Glomerular endothelial cell (primary cell): ENCODE measurements at places on chromosomes 4 and X. TPM values are rescaled to one million over a fixed set of nuclear protein-coding genes. Genes with fewer than 3 reads are reported as not detected.
A peak's percentile ranks its signal among the peaks of the same experiment; 100 is the strongest.

DNA sequence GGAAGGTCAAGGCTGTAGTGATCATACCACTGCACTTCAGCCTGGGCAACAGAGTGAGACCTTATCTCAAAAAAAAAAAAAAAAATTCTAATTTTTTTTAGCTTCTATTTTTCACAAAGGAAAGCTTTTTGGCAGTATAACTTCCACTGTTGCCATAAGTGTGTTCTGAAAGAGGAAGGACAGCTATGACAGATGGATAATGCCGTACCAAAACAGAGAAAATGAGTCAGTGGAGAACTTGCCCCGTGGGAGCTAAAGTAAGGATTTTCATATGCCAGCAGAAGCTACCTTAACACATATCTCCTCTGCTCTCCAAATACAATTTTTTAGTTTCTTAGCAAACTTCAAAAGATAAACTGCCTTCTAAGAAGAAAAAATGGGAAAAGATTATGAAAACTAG lies 43.7 kb downstream of the RPS3A start:
- DNase-seq, result no peak

GRCh38 chrX:154489182-154489581 lies 1.2 kb downstream of the SLC10A3 start:
- no peak for DNase-seq

DNA sequence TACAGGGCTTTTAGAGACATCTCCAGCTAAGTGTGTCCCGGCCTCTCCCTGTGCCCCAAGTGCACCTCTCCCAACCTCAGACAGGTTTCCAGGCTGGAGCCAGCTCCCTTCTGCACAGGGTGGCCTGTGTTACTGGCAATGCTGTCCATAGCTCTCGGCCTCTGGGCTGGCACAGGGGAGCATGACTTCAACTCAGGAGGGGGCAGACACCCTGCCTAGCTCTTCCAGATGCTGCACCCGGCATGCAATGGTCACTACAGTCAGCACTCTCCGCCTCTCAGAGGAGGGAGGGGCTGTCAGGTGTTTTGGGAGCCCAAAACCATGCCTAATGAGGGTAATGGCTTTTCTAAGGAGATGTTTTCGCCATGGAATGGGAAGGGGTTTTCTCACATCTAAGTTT lies 2.4 kb upstream of the IRAK1 start:
- no peak for DNase-seq

Gene UGT2B11
- total RNA-seq, result not detected in 2 replicates

Gene TRIML1
- 0.48 and 0.70 TPM in 2 replicates for total RNA-seq

DNA sequence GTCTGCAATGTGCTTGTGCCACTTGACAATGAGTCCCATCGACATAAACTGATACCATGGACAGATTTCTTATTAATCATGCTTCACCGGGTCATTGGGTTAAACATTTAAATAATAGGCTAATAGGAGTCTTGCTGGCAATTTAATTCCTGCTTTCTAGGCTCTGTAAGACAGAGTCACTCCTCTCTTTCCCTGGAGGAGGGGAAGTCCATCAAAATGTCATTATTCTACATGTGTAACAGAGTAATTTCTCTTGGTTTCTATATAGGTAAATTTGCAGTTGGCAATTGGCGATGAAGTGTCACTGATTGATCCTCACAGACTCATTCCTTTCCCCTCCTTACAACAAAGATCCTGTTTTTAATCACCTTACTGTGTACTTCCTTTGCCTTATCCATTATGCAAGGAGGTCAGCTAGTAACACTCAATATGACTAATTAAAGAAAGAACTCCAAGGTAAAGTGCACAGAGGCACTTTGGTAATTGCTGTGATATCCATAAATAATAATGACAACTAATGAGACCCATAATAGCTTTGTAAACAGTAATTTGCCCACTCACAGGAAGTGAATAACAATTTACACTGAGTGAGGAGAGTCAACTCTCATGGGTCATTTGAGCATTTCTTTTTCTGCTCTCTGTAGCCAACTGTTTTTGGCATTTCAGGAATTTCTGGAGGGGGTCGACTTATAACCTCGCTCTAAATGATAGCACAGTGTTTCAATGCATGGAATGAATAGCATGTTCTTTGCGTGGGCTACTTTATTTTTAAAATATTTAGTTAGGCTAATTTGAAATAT lies 184.0 kb downstream of the UGT8 start:
- DNase-seq, result no peak

DNA sequence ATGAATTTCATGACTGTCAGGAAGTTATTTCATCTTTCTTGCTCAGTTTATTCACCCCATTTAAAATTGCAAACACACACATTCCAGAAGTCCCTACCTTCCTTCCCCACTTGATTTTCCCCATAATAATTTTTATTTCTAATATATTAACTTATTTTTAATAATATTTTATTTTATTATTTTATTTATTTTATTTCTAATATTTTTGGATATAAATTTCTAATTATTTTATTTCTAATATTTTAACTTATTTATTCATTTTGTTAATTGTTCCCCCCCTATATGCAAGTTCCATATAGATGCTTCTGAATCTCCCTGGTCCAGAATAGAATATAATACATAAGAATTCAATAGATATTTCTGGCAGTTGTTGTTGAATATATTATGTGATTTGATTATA lies 293.7 kb upstream of the CPEB2 start:
- no peak for DNase-seq

- DNase-seq, result no peak
Measured at GRCh38 chr4:171896426-171896825, 83.2 kb downstream of the GALNTL6 start.

- DNase-seq, result no peak
Measured at GRCh38 chr4:146930673-146931072, 15.0 kb downstream of the TTC29 start.

DNA sequence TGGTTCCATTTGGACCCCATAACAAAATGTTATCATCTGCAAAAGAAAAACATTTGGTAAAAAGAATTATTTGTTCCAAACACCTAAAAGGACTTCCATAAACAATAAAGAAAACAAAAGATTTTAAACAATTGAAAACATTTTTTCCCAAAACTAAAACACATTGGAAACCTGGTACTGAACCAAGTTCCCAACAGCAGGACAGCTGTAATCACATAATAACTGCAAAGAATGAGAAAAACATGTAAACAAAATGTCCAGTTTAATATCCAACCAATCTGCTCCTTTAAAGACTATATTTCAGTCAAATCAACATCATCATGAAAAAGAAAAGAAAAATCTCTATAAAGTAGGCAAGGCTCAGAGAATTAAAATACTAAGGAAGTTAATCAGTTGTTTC lies 36.3 kb downstream of the PRDM5 start:
- DNase-seq, result no peak

DNA sequence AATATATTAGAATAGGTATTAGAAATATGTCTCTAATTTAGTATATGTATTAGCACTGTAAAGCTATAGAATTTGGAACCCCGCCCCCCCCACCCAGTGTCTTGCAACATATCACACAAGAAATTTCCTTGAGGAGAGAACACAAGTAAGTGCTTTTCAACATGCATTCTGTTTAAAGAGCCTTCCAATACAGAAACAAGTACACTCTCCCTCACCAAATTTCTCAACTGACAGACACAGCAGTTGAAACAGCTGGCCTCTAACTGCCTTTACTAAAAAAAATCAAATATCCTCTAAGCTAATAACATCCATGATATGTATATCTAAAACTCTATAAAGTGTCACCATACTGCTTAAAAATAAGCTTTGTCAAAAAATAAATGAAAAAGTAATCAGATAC lies 12.4 kb downstream of the CAMK2D start:
- DNase-seq, result no peak

Gene MPP1
- 32.9 and 39.2 TPM in 2 replicates for total RNA-seq

DNA sequence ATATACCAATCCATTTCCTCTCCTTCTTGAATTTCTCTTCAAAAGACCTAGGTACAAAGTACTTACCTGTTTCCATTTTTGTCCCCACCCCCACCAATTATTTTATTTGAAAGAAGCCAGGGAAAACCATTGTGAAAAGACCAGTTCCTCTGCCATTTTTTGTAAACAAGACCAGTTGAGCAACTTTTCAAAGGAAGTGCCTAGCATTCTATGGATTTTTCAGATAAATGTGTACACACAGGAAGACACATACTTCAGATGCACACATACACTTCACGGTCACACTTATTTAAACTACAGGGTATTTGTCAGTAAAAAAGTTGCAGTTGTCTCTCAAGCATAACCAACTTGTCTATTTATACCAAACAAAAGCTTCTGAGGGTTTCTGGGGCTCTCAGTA lies 587.2 kb upstream of the KLHL4 start:
- no peak for DNase-seq

Gene HMX1
- not detected in 2 replicates for total RNA-seq

DNA sequence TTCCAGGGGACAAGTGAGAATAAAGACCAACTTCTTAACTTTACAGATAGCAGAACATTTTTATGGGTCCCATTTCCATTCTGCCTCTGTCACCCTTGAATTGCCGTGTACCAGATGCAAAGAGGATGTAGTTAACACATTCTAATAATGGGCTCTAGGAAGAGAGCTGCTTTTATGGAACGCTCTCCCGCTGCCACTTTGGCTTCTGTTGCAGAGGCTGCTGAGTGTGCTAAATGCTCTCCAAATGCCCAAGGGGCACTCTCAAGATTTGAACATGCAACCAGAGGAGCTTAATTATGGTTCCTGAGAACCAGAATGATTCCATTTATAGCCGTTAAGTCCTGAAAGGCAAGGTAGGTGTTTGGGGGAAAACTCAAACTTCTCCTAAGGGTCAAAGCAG lies 28.1 kb upstream of the GPC3 start:
- no peak for DNase-seq

DNA sequence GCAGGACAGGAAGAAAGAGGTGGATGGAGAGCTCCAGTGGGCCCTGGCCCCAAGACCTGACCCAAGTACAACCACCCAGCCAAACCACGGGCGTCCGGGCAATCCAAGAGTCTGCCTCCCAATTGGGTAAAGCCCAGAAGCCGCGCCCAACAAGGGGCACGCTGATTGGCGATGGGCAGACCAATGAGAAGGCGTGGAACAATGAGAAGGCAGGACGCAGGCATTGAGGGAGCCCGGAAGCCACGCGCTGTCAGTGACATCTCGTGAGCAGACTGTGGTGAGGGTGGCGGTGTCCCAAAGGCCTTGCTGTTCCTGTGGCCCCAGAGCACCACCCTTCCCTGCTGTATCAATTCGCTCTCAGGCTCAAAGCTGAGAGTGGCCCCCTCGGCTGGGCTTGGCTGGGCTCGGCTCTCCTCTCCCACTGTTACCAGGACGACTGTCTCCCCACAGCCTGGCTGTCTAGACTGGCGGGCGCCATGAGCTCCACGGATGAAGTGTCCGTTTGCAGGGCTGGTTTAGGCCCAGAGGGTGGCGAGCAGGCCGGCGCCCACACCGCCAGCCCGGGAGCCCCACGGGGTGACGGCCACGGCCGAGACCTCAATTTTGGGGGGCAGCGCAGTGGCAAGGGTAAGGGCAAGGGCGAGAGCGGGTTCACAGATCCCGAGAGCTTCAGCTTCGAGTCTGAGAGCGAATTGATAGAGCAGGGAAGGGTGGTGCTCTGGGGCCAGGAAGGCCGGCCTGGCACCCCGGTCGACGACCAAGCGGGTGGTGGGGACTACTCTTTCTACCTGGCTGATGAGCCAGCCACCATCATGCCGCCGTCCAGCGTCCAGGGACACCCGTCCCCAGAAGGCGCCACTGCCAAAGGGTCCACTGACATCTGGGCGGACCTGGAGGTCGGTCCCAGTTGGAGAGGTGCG lies at the start of gene LOC101059915:
Gene LOC101059915 (plus strand): TSS at position 219 of the 920 bp plus-strand sequence.
- DNase-seq, result no peak

GRCh38 chr4:84690481-84690880 lies 107.6 kb downstream of the CDS1 start:
- no peak for DNase-seq

Gene CYSLTR1
- 0.19 and 0.64 TPM in 2 replicates for total RNA-seq

Gene MEPE
- not detected in 2 replicates for total RNA-seq

Gene NAP1L3
- 0.82 and 0.87 TPM in 2 replicates for total RNA-seq

Gene CXCL8
- 322 and 354 TPM in 2 replicates for total RNA-seq

Gene ENPP6
- total RNA-seq, result 0.76 TPM in 1 of 2 replicates, not detected in the other

DNA sequence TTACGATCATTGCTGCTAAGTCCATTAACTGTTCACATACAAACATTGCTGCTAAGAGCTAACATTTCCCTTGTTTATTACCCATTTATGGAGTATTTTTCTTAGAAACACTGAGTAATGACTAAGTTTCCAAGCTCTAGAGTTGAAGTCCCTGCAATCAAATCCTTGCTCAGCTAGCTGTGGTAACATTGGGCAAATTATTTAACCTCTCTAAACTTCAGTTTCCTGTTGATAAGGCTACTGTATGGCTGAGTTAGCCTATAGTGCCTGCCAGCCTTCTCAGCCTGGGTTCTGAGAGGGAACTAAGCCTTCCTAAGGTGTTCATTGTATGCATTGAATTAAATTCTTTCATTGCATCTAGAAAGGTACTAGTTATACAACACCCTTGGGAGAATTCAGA lies 15.2 kb upstream of the SCOC start:
- no peak for DNase-seq

DNA sequence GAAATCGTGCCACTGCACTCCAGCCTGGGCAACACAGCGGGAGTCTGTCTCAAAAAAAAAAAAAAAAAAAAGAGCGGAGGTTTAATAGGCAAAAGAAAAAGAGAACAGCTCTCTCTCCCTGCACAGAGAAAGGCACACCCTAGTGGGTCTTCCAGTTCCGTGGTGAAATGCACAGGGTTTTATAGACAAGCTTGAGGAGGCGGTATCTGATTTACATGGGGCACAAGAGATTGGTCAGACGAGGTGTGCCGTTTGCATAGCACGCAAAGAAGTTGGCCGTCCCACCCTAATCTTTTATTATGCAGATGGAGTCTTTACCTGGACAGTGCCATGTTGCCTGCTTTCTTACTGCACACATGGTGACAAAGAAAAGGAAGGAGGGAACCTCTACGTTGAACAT lies 33.5 kb upstream of the REST start:
- no peak for DNase-seq

GRCh38 chr4:83920375-83920774 lies 384.5 kb downstream of the GPAT3 start:
- no peak for DNase-seq

Gene CD99L2
- total RNA-seq, result 67.2 and 68.0 TPM in 2 replicates

Gene PPP2R2C
- total RNA-seq, result 0.24 and 0.41 TPM in 2 replicates

Gene SRPK3
- 0.34 TPM in 1 of 2 replicates, not detected in the other for total RNA-seq

Gene STBD1
- 3.5 and 4.3 TPM in 2 replicates for total RNA-seq

- peak; percentile 29 for DNase-seq
Measured at GRCh38 chr4:108651014-108651791, 804 bp downstream of the OSTC start.

Gene HAND2
- not detected in 2 replicates for total RNA-seq
